ENCODE measurements at places on chromosomes 2 and 18. TPM values are rescaled to one million over a fixed set of nuclear protein-coding genes. Genes with fewer than 3 reads are reported as not detected.
A peak's percentile ranks its signal among the peaks of the same experiment; 100 is the strongest.

GRCh38 chr2:27915191-27915590, 24.7 kb downstream of the BABAM2 start:
- H3K27ac ChIP-seq, result peak overlapping the region; percentile 56
- H3K36me3 ChIP-seq, result no peaks in the 10 kb centered on the region
- H3K4me3 ChIP-seq, result no peak overlapping the region
- H3K27me3 ChIP-seq, result no peaks in the 10 kb centered on the region

DNA sequence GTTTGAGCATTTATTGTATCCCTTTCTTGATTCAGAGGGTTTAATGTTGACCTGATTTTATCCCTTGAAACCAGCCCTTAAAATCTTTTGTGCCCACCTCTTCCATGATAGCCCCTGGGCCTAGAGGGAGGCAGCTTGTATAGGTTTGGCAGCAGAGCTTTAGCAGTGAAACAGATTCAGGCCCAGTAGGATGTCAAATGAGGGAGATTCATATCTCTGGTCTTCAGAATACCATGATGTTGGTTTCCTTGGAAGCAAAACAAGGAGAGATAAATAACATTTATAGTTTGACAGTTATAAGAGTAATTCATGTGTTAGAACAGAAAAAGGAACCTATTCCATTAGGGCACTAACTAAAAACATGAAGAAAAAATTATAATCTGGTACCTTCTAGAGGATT, 649.2 kb downstream of the METTL4 start:
- no peak overlapping the region for H3K4me3 ChIP-seq
- H3K4me1 ChIP-seq, result no peaks in the 10 kb centered on the region
- no peaks in the 10 kb centered on the region for H3K36me3 ChIP-seq

DNA sequence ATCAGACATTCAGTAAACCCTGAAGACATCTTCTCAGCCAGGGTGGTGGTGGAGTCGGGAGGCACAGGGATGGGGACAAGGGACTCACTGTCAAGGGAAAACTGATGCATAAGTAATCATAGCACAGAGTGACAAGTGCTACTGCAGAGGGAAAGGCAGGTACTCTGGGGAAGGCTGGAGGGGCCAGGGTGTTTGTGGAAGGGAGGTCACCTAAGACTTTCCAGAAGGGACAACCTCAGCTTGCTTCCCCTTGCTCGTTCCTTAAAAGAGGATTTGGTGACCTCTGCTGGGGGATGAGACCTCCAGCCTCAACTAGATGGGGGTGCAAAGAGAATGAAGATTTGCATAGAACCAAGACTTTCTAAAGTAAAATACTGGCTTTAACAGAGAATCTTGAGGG, 99.5 kb downstream of the SLC4A3 start:
- no peak overlapping the region for H3K4me3 ChIP-seq
- H3K27ac ChIP-seq, result no peak overlapping the region
- no peaks in the 10 kb centered on the region for H3K27me3 ChIP-seq
- DNase-seq, result no peak
- peaks cover 25% of the 10 kb centered on the region for H3K4me1 ChIP-seq
- H3K36me3 ChIP-seq, result no peaks in the 10 kb centered on the region

DNA sequence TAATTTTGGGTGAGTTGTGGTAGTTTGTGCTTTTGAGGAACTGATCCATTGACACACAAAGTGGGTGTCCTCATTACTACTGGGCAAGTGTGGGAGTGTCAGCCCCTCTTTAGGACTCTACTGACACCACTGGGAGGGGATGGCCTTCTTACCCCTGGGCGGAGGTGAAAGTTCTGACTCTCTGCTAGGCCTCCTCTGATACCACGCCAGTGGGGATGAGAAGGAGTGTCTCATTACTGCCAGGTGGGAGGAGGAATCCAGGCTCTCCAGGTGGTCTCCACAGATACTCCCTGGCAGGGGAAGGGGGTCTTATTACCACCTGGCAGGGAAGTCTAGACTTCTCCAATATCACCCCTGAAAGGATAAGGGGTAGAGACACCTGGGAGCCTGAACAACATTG, 9.1 kb downstream of the LCLAT1 start:
- peak overlapping the region; percentile 44 for H3K27ac ChIP-seq
- H3K27me3 ChIP-seq, result no peaks in the 10 kb centered on the region
- H3K4me1 ChIP-seq, result peaks cover 82% of the 10 kb centered on the region

GRCh38 chr2:207419331-207419730, 110.4 kb upstream of the CREB1 start:
- DNase-seq, result no peak
- no peak overlapping the region for H3K27ac ChIP-seq
- no peak overlapping the region for H3K4me3 ChIP-seq
- H3K27me3 ChIP-seq, result no peaks in the 10 kb centered on the region
- H3K4me1 ChIP-seq, result no peaks in the 10 kb centered on the region
- H3K36me3 ChIP-seq, result no peaks in the 10 kb centered on the region

RAPH1 gene
- total RNA-seq, result 17.2 TPM

DNA sequence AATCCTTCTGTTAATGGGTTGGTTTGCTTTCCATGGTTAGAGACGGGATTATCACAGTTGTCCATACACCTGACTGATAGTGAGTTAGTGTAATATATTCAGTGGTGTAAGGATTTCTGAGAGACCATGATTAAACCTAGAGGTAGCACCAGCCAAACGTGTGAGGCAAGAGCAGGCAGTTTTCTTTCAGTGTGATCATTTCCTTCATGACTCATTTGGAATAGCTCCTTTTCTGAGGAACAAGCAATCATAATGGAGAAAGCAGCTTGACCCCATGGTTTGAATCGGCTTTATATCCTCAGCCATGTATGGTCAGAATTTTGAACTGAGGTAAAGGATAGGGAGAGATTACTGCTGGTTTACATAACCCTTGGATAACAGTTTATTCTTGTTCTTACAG, 2.9 kb downstream of the MXD1 start:
- peaks cover 32% of the 10 kb centered on the region for H3K36me3 ChIP-seq
- H3K27me3 ChIP-seq, result no peaks in the 10 kb centered on the region
- peaks cover 51% of the 10 kb centered on the region for H3K4me1 ChIP-seq
- no peak for DNase-seq
- H3K27ac ChIP-seq, result peak overlapping the region; percentile 56

DNA sequence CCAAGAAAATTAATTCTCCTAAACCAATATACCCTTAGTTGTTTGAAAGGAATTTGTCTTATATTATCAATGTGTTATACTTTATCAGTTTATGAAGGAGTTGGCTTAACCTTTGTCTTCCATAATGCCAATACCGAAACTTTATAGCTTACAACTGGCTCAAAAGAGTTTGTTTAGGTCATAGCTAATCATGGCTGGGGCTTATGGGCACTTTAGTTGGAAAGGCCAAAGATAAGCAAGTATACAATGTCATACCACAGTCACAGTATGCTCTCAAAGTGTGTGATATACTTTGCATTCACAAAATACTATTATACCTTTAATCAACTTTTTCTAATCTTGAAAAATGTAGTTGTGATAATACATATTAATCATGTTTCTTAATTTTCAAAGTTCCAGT, 2.3 kb downstream of the KLHL41 start:
- peak overlapping the region; percentile 67 for H3K27ac ChIP-seq
- H3K4me3 ChIP-seq, result peak overlapping the region; percentile 61
- DNase-seq, result no peak

DNA sequence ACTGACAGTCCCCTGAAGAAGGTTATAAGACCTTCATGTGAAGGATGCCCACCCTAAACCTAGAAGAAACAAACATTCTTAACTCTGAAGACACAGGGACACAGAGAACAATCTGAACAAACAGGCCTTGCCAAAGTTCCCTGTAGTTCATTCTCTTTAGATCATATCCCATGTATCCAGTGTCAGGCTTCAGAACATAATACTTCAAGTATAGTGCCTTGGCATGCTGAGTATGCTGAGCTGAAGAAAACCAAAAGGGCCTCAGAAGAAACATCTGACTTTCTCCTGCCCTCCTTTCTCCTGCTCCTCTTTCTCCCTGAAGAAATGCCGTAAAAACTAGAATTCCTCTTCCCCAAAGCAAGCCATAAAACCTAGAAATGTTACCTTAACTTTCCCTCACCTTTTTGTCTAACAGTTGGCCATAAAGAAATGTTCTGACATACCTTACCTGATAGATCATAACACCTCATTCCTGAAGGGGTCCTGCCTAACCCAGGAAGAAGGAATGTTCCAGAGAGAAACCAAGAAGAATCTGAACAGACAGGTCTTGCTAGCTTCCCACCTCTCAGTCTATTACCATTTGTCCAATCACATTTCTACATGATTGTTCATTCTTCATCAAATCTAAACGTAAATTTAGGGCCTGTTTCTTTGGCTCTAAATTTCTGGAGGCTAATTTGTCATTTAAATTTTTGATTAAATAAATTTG, 160.1 kb upstream of the ZC3H15 start:
- H3K27ac ChIP-seq, result no peak overlapping the region
- no peaks in the 10 kb centered on the region for H3K27me3 ChIP-seq
- H3K36me3 ChIP-seq, result no peaks in the 10 kb centered on the region
- H3K4me3 ChIP-seq, result no peak overlapping the region

- no peak for DNase-seq
- H3K4me1 ChIP-seq, result no peaks in the 10 kb centered on the region
- H3K4me3 ChIP-seq, result no peak overlapping the region
- H3K36me3 ChIP-seq, result no peaks in the 10 kb centered on the region
- H3K27ac ChIP-seq, result no peak overlapping the region
- peaks cover 9% of the 10 kb centered on the region for H3K27me3 ChIP-seq
Measured at GRCh38 chr18:2138552-2138951, 432.8 kb downstream of the METTL4 start.

DNA sequence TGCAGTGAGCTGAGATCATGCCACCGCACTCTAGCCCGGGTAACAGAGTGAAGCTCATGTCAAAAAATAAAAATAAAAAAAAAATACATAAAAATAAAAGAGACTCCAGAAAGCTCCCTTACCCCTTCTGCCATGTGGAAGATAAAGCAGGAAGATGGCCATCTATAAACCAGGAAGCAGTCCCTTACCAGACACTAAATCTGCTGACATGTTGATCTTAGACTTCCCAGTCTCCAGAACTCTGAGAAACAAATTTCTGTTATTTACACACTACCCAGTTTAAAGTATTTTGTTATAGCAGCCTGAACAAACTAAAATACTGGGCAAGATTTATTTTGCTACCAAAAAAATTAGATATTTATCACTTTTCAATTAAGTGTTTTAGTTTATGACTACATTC, 136.2 kb upstream of the SMAD7 start:
- H3K4me3 ChIP-seq, result no peak overlapping the region
- no peak overlapping the region for H3K27ac ChIP-seq
- no peaks in the 10 kb centered on the region for H3K4me1 ChIP-seq

GRCh38 chr2:185618625-185619024, 120.0 kb upstream of the FSIP2 start:
- H3K27ac ChIP-seq, result no peak overlapping the region
- no peak for DNase-seq
- H3K4me3 ChIP-seq, result no peak overlapping the region
- H3K27me3 ChIP-seq, result peaks cover 3% of the 10 kb centered on the region
- no peaks in the 10 kb centered on the region for H3K4me1 ChIP-seq

DNA sequence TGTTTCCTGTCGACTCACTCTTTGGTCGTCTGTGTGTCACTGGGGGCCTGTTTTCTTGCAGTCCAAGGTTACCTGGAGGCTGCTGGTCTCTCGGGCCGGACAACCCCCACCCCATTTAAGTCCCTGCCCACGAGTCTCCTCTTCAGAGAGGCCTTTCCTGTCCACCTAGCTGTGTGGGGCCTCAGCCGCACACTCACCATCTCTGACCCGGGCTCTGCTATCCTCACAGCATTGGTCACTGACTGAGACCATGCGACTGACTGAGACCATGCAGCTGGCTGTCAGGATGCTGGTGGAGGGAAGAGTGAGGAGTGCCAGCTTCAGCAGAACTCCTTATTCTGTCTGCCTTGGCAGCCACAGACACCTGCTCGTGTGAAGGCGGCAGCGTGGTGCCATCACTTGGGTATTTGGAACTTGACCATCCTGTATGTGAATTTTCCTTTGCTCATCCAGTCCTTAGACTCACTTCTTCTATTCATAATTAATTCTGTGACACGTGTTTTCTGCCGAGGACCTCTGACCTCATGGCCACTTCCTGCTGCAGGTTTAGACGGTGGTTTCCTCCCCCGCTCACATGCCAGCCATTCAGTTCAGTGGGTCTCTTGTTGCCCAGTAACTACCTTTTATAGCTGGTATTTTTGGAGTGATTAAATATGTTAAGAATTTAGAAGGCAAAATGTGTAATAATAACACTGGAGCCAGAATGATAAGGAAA, 47.5 kb upstream of the ASB1 start:
- H3K4me1 ChIP-seq, result peaks cover 41% of the 10 kb centered on the region
- H3K27ac ChIP-seq, result peak overlapping the region; percentile 79
- no peak overlapping the region for H3K4me3 ChIP-seq
- no peaks in the 10 kb centered on the region for H3K27me3 ChIP-seq

SERPINB13 gene
- not detected for total RNA-seq

GRCh38 chr2:120236791-120237190, 13.6 kb upstream of the TMEM185B start:
- H3K36me3 ChIP-seq, result no peaks in the 10 kb centered on the region
- H3K4me1 ChIP-seq, result peaks cover 27% of the 10 kb centered on the region
- peaks cover 21% of the 10 kb centered on the region for H3K27me3 ChIP-seq

DNA sequence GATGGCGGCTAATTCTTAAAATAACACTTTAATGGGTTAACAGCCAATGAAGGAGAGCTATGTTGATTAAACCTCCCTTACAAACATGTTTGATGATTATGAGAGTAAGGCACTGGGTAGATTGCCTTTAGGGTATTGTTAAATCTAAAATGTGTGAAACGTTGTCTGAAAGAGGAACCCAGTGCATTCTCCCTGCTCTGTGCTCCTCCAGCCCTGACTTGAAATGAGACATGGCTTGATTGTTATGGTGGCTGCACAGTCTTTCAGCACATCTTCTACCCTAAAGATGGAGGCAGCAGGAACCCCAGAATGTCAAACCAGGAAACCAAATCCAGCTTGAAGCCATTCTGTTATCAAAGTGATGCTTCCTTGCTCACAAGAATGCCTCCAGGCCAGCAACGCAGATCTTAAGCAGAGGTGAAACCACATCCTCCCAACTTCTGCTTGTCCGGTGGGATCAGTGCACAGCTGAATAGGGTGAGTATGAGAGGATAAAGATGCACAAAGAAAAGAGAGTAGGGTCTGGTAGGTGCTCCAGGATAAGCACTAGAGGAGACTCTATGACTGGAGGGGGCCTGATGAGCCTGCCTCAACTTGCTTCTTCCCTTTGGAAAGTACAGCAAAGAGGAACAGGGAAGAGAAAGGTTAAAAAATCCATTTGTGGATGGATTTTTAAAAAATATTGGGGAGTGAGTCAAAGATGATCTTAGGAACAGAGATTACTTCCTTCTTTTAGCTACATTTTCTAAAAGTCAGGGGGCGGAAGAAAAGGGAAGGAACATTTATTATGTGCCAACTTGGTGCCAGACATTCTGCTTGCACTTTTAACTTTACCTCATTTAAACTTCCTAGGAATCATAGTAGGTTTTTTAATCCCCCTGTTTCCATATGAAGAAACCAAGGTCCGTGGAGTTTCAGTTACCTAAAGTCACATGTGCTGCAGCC, 523.0 kb downstream of the TXNL1 start:
- H3K27me3 ChIP-seq, result no peaks in the 10 kb centered on the region
- no peak overlapping the region for H3K27ac ChIP-seq
- H3K36me3 ChIP-seq, result no peaks in the 10 kb centered on the region
- DNase-seq, result no peak

DNA sequence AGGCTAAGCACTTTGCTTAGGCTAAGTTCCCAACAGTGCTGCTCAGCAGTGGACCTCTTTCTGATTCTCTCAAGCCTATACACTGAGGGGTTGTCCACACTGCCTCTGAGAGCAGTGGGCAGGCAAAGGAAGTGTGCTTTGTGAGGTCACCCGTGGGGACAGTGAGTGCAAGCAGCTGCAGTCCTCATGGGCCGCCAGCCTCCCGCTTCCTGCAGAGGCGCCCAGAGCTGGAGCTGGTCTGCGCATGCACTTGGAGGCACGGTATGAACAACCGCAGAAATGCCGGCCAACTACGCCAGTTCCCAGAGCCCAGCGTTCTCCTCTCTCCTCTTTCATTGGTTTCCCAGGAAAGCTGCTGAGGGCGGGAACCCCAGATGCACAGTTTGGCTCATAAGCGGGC, 149.5 kb upstream of the DLX2 start:
- no peaks in the 10 kb centered on the region for H3K36me3 ChIP-seq
- peaks cover 21% of the 10 kb centered on the region for H3K4me1 ChIP-seq
